ENCODE measurements at places on chromosomes 16 and 17.

DNA sequence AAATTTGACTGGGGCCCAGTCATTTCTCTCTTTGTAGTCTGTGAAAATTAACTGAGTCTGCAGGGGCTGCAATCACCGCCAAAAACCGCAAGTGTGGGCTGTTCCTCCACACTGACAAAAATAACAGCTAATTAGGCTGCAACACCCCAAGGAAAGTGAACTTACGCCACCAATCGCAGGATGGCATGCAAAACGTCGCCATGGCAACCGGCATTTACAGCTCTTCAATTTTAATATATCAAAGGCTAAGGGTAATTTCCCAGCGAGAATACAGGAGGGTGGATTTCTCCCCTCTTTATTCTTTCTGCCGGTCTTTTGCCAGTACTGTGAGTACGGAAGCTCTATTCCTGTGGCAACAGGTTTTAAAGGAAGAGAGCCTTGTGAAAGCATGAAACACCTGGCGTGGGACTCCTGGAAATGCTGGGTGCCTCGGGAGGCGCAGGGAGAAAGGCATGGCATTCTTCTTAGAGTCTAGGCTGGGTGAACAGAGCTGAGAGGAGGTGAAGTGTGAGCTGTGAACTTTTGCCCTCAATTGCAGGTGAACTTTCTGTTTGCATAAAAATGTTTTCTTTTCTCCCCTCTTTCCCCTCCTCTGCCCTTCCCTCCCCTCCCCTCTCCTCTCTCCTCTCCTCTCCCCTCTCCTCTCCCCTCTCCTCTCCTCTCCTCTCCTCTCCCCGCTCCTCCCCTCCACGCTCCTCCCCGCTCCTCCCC, 399.7 kb downstream of the XYLT1 start:
- DNase-seq = peak; percentile 63

DNA sequence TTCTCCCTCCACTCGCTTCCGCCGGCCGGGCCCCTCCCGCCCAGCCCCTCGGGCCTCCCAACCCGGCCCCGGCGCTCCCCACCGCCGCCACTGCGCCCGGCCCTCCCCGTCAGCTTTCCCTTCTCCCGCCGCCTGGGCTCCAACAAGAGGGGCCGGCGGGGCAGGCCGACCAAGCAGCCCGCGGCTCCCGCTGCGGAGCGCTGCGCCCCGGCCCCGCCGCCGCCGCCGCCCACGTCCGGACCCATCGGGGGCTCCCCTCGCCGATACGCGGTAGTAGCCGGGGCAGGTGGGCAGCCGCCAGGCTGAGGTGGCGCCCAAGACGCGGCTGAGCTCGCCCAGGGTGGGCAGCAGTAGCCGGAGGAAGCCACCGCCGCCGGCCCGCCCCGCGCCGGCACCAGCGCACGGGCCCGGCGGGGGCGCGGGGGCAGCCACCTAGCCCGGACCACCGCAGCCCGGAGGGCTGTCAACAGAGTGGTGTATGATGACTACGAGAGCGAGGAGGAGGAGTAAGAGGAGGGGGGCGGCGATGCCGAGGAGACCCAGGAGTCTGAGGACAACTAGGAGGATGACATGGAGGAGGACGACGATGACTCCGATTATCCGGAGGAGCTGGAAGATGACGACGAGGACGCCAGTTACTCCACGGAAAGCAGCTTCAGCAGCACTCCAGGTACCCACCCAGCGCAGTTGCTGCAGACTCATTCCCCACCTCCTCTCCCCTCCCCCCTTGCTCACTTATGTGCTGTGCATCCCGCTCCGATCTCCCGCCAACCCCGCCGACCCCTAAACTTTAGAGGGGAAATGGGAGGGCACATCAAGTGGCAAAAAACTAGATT, 498 bp downstream of the LRRC37B start:
- no peak for DNase-seq

- DNase-seq = no peak
Measured at GRCh38 chr17:72498364-72499210, 377.8 kb downstream of the SOX9 start.

GRCh38 chr17:60098578-60098977, 19.9 kb upstream of the HEATR6 start:
- DNase-seq = no peak

DNA sequence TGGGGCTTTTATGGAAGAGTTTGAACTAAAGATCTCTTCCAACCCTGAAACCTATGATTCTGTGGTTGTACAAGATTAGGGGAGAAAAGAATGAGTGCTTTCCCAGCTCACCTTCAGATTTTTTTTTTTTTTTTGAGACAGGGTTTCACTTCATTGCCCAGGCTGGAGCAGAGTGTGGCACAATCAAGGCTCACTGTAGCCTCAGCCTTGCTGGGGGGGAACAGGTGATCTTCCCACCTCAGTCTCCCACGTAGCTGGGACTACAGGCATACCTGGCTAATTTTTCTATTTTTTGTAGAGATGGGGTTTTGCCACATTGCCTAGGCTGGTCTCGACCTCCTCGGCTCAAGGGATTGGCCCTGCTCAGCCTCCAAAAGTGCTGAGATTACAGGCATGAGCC, 21.8 kb upstream of the ITGB3 start:
- DNase-seq = no peak

DNA sequence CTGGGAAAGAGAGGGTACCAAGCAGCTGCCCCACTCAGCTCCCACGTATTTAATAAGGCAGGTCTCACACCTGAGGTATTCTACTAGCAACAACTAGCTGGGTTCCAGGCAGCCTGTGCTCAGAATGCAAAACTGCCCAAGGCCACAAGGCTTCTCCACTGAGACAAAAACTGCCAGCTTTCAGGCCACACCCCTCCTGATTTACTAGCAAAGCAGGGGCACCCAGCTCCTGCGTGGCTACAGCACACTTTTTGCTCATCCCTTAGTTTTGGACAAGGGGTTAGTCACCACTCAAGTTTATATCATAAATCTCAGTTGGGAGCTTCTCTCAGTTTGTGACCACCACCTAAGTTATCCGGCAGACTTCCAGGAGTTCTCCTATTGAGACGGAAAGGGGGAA, 494.6 kb downstream of the CDH11 start:
- no peak for DNase-seq

DNA sequence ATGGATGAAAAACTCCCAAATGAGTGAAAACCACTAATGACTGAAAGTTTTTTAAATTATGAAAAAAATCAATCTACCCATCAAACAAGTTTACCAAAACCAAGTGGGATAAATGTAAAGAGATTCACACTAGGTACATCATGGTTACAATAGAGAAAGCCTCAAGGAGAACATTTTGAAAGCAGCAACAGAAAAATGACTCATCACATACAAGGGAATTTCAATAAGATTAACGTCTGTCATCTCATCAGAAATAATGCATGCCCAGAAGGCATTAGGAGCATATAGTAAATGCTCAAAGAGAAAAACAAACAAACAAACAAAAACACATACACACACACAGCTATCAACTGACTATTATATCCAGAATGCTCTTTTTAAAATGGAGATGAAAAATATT, 261.8 kb upstream of the KIF2B start:
- DNase-seq = no peak

DNA sequence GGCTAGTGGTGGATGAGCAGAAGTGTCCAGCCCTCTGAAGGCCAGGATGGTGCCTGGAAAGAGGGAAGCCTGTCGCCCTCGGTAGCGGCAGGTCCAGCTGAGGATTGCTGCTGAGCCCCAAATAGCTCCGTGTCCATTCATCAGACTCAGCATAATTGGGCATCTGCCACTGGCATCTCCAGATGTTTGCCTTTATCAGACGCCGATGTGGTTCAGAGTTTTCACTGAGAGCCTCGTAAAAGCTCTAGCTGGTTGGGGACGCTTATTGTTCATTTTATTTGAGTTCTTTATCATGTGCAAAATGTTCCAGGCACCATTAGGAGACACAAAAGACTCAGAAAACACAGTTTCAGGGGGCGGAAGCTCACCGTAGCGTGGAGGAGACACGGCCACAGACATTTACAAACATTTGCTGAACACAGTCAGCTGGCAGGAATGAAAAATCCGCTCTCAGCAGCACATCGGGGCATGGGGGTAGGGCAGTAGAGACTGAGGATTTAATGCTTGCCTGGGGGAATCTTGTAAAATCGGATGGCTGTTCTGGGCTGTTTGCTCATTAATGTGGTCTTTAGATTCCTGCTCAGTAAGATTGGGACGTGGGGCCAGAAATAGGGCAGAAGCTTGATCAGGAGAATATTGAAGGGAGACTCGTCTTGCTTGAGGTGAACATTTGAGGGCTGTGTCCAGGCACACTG, 41.7 kb downstream of the SMPD3 start:
- DNase-seq = no peak

GRCh38 chr17:65931246-65932149, 260.4 kb downstream of the CEP112 start:
- no peak for DNase-seq

GRCh38 chr17:43554857-43555256, 8.7 kb upstream of the ETV4 start:
- no peak for DNase-seq

GRCh38 chr16:69861292-69862030, 89.7 kb upstream of the CLEC18A start:
- DNase-seq = no peak

DNA sequence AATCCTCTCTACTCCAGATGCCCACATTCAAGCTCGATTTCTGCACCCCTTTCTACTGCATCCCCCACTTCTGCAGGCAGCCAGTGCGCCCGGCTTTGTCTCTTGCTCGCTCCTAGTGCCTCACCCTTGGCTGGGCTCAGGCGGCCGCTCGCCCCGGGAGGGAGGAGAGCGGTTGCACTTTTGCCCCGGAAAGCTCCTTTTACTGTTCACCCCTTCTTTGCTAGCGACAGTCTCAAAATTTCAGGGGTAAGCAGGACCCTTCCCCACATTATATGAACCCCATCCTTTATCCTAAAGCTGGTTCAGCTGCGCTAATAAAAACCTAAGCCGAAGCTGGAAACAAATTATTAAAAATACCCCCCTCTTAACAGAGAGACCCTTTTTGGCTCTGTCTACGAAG, 1.0 kb downstream of the HOXB5 start:
- no peak for DNase-seq

- DNase-seq = no peak
Measured at GRCh38 chr16:15690296-15690695, 40.3 kb downstream of the NDE1 start.

GRCh38 chr16:17193566-17194100, 277.1 kb downstream of the XYLT1 start:
- no peak for DNase-seq

DNA sequence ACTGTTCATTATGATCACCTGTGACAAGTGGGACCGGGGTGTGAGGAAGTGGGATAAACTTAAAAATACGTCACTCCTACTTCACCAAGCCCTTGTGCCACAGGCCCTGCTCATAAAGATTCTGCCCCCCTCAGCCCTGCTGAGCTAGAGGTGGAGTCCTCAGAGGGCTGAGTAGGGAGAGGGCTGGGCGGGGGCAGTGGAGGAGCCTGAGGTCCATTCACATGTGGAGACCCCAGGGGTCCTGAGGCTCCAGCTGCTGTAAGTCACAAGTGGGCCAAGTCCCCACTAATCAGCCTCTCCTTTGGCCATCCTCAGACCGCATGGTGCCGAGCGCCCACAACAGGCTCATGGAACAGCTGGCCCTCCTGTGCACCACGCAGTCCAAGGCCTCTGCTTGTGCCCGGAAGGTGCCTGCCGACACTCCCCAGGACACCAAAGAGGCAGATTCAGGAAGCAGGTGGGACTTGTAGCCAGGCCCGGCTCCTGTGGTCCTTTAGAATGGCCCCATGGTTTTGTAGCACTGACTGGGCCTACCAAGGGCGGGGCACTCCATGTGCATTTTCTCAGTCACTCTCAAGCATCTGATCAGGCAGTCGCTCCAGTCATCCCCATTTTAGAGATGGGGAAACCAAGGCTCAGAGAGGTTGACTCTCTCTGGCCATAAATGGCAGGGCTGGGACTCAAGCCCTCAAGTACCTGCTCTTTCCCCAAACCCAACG, 10.4 kb downstream of the DNAAF8 start:
- DNase-seq = no peak

Measured in activated CD4-positive, CD25-positive, alpha-beta regulatory T cell (primary cell).